ENCODE measurements at places on chromosomes 5 and 9.
A peak's percentile ranks its signal among the peaks of the same experiment; 100 is the strongest.

GRCh38 chr5:151456321-151456940 is 9.0 kb downstream of the SLC36A1 start:
- no peak for DNase-seq

- no peak for DNase-seq
Measured at GRCh38 chr9:92989561-92989960, 42.2 kb downstream of the FGD3 start.

- peak; percentile 45 for DNase-seq
Measured at GRCh38 chr5:169218861-169219260, 82.1 kb downstream of the SLIT3 start.

GRCh38 chr5:29697785-29698414 is 1495.6 kb upstream of the CDH6 start:
- peak; percentile 3 for DNase-seq

DNA sequence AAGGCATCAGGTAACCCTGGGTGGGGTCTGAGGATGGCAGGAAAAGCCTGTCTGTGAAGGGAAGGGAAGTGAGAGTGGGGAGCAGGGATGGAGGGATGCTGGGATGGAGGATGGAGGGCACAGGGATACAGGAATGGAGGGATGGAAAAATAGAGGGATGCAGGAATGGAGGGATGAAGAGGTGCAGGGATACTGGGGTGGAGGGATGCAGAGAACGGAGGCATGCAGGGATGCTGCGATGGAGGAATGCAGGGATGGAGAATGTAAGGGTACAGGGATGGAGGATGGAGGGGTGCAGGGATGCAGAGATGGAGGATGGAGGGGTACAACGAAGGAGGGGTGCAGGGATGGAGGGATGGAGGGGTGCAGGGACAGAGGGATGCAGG is 9.1 kb downstream of the PTGES2 start:
- no peak for DNase-seq

DNA sequence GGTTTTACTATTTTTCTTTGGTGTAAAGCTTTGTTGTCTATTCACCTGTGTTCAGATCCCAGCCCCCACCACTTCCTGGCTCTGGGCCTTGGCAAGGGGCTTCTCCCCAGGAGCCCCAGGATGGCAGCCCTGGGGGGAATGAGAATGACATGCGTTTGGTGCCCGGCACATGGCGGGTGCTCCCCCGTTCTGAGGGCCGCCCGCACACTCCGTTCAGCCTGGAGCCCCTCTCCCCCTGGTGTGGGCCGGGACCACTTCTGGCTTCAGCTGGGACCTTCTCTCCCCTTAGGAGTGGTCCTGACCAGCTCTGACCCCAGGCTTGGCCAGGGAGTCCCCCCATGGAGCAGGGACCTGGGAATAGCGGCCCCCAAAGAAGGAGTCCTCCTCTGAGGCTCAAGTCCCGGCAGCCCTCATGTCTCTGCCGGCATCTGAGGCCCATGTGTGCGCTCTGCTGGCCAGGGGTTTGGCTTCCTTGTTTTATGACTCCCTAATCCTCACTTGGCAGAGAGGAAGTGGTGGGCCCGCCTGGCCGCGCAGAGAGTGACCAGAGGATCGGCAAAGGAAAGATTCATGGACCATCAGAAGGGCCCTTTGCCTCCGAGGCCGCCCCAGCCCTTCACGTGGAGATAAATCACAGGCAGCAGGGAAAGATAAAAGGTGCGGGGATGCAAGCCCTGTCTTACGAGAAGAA is 57.0 kb upstream of the LMX1B start:
- DNase-seq: no peak

- DNase-seq: peak; percentile 91
Measured at GRCh38 chr9:130680836-130681768, 12.5 kb upstream of the EXOSC2 start.

DNA sequence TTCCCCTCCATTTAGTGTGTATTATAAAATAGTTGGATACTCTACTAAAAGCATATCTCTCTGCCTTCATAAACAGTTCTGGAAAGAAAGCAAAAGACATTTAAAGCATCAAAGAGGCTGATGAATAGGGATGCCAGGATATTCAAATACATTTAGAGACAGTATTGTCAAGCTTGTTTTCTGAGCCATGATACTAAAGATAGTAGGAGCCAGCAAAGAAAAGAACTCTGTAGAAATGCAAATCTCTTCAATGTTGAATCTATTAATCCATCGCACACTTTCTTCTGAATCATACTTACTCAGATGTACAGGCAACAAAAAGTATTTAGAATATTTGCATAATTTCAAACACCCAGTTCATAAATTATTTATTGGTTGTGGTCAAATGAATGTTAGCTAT is 207.1 kb upstream of the MEF2C start:
- DNase-seq: no peak
